ENCODE measurements at places on chromosomes 12 and 14.
A peak's percentile ranks its signal among the peaks of the same experiment; 100 is the strongest.

DNA sequence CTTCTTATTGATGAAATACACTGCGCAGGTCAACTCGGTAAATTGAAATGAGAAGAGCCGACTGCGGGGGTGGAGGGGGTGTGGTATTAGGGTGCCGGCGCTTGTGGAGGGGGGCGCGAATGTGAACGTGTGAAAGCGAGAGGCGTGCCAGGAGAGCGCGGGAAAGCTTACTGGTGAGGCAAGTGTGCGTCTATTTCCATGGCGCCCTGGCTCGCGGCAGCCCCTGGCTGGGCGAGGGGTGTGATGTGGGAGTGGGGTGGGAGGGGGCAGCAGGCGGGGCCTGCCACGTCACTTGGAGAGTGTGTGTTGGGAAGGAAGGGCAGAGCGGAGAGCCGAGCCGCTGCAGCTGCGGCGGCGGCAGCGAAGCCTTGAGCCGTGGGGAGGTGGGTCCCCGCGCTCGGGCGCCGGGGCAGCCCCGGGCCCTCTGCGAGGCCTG, 88.8 kb downstream of the GALNT8 start:
- peak; percentile 50 for DNase-seq

- no peak for DNase-seq
Observed at GRCh38 chr14:92848887-92849286, 54.8 kb downstream of the GOLGA5 start.

DNA sequence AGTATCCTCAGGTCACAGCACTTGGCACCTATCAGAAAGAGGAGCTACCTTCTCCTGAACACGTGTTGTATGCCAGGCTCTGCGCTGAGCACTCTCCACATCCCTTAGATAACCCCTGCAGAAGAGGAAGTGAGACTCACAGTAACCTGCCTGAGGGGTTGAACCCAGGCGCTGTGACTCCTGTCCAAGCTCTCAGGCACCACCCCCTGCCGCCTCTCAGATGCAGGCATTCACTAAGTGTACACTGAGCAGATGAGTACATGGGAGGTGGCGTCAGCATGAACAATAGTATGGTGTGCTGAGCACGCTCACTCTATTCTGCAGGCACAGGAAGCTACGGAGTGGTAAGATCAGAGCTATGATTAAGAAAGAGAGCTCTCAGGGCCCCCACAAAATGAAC, 21.0 kb upstream of the RIC8B start:
- DNase-seq = no peak

GRCh38 chr12:97093187-97093683, 186.2 kb downstream of the NEDD1 start:
- DNase-seq = no peak

DNA sequence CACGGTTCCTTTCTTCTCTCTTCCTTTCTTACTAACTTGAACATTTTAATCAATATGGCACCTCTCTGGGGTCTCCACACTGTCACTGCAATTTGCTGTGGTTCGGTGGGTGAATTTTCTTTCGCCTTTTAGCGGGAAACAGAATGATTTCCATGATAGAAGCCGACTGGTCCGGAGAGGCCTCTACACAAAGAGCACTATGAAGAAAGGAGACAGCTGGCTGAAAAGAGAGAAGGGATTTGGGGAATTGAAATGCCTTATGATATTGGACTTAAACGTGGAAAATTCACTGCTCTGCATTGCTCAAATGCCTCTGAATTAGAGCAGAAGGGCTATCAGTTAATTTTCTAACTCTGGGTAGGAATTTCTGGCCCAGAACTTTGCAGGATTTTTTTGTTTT, 55.9 kb downstream of the KCNA5 start:
- no peak for DNase-seq

- DNase-seq = no peak
Observed at GRCh38 chr14:52724360-52724644, 5.7 kb upstream of the STYX start.

- DNase-seq = peak; percentile 62
Observed at GRCh38 chr14:34873589-34874385, 1.4 kb downstream of the BAZ1A start.

DNA sequence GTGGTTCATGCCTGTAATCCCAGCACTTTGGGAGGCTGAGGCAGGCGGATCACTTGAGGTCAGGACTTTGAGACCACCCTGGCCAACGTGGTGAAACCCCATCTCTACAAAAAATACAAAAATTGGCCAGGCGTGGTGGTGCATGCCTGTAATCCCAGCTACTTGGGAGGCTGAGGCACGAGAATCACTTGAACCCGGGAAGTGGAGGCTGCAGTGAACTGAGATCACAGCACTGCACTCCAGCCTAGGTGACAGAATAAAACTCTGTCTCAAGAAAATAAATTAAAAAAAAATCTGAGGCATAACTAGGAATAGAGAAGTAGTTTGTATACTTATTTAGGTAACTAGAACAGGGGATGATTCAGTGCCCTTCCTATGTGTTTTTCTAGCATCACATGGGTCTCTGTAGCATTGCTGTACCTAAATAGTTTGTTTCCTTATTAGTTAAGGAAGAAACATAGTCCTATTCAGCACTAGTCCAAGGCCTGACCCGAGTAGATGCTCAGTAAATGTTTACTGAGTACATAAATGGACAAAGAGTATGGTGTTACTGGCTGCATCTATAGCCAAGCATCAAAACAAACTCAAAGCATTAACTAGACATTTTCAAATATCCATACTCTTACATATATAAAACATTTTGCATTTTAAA, 21.7 kb downstream of the TAOK3 start:
- no peak for DNase-seq
